Germinal center (tissue), 1 donor: ENCODE measurements at places on chromosomes 16 and 17.
A peak's percentile ranks its signal among the peaks of the same experiment; 100 is the strongest.

DNA sequence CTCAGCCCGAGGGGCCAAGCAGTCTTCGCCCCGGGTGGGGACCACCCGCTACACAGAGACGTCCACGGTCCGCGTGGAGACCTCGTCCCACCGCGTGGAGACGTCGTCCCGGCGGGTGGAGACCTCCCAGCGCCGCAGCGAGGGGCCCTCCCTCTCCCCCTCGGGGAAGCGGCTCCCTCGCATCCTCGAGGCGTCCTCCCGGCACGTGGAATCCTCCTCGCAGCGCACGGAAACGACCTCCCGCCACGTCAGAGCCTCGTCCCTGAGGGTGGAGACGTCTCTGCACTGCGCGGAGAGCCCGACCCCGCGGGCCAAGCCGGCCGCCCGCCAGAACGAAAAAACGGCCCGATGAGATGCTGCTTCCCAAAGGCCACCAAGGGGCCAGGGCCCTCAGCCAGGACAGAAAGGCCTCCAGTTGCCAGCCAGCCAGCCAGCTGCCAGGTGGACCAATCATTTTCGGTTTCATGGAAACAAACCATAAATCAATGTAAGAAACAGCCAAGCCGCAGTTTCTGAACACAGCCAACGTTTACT is 424 bp downstream of the C17orf100 start:
- peak; percentile 27 for DNase-seq

GRCh38 chr17:40472733-40473452 is 28.5 kb downstream of the TNS4 start:
- no peak for DNase-seq

DNA sequence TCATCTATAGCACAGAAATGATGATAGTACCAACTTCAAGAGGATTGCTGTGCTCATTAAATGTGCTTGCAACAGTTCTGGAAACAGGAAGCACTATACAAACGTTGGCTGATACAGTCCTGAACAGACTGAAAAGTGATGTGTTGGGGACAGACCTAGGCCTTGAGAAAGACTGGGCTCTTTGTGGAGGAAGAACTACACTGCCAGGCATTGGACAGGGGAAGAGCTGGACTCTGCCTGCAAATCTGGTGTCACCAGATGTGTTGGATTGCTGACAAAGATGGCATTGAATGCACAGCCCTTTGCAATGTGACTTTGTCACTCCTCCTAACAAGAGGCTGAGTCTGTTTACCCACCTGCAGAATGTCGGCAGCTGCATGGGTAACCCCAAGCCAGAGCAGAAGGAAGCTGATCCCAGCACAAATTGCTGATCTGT is 12.4 kb upstream of the ST6GALNAC2 start:
- no peak for DNase-seq

DNA sequence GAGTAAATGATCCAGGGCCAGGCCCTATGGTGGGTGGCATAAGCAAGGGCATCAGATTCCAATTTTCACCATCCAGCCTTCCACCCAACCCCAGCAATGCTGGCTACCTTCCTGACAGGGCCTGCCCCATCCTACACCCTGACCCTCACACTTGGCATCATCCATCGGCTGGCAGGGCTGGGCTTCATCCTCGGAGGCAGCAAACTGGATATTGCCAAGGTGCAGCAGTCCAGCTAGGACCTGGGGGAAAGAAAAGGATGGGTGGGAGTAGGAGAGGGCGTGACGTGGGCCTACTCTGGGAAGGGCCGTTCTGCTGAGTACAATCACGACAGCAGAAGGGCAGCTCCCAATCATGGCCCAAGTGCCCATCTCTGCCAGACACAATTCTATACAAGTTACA is 23.5 kb downstream of the MYO19 start:
- DNase-seq = no peak

DNA sequence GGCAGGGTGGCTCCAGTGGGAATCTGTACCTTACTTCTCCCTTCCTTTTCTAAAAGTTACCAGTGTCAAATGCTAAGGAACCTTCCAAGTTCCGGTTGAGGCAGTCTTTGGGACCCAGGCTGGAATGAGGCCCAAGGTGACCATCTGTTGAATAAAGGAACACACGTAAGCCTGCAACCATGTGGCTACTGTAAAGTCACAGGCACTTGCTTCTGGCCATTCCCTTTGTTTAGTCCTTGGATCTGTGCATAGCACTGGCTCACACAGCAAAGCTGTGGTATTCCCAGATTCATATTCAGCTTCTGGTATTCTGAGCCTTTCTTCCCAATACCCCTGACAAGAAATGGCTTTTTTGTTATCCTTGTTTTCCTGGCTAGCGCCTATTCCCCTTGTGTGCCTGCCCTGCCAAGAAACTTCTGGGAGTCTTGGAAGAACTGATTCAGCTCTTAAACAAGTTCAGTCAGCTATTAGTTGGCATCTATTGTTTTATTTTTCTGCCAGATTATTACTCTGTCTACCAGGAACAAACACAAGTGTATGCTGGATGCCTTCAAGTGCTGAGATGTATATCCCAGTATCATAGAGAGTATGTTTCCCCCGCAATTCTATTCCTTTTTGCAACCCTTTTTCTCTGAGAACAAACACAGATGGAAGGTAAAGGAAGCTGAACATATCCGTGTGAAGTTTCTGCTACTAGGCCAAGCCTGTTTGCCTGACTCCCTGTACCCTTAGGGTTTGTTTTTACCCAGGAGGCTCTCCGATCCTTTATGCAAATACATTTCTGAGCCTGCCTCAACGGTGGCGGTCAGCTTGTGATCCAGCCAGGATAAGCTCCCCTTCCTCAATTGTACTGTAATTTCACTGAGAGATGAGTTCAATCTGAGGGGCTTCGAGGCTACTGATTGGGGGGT is 13.2 kb downstream of the TMEM238L start:
- DNase-seq = no peak

DNA sequence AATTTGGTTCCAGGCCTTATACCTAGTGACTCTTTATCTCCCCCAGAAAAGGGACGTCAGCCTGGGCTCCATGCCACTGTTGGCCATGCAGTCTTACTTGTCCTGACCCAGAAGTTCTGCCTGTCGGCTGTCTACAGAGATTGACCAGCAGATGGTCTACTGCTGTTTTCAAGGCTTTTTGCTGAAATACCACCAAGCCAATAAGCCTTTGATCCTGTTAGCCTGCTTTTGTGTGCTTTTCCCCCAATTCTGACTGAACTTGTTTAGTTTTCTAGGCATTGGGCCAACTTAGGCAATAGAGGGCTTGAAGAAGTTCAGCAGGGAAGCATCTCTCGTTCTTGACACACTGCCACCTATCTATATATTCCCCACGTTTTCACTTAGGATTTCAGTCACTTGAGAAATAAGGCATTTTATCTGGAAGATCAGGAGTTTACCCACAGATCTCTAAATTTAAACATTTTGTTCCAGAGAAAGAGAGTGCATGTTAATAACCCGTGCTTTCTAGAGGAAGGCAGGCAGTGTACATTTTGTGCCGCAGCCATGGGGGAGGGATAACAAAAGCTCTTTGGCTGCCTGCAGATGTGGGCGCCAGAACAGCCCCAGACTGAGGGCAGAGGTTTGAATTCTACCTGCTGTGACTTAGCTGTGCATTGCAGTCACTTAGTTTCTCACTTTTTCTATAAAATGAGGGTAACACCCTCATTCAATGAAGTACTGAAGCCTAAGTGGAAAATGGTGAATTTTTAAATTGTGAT is 12.3 kb upstream of the CARMIL2 start:
- no peak for DNase-seq

DNA sequence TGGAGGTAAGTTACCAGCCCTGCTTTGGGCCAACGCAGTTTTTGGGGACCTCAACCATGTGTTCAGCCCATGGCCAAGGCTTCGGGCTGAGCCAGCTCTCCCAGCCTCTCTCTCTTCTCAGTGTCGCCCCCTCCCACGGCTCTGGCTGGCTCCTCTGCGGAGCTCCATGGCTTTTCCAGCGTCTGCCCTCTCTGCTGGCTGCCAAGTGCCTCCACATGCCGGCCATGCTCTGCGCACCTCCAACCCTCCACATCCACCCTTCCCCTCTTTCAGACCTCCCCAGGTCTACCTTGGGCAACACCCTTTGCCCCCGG is 23.2 kb downstream of the COTL1 start:
- DNase-seq = no peak

DNA sequence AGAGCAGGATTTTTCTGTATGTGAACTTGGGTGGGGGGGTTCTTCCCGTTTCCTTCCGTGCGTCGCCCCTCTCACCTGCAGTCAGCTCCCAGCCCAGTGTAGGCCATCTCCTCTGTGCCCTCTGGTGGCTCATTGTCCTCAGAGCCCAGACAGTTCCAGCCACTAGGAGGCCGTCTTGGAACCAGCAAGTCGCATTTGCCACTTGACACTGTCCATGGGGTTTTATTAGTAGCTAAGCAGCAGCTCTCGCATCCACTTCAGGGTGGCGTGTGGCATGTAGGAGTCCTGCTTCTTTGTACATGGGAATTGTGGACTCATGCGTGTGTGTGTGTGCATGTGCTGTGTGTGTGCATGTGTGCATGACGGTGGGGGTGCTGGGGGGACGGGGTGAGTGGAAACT is 74.0 kb downstream of the SEC14L1 start:
- no peak for DNase-seq

DNA sequence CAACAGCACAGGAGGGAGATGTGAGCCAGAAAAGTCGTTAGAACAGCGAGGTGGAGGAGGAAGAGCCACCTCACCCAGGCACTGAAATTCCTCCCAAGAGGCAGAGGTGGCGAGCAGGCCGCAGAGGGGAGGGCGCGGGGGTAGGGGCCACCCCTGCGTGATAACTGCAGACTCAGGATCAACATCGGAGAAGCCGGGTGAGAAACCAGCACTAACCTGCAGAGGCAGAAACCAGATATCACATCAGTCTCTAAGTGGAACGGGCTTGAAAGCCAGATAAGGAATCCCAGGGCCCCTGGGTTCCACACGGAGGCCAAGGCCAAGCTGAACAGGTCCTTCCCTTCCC is 39.4 kb upstream of the ZC3H18 start:
- DNase-seq = no peak

DNA sequence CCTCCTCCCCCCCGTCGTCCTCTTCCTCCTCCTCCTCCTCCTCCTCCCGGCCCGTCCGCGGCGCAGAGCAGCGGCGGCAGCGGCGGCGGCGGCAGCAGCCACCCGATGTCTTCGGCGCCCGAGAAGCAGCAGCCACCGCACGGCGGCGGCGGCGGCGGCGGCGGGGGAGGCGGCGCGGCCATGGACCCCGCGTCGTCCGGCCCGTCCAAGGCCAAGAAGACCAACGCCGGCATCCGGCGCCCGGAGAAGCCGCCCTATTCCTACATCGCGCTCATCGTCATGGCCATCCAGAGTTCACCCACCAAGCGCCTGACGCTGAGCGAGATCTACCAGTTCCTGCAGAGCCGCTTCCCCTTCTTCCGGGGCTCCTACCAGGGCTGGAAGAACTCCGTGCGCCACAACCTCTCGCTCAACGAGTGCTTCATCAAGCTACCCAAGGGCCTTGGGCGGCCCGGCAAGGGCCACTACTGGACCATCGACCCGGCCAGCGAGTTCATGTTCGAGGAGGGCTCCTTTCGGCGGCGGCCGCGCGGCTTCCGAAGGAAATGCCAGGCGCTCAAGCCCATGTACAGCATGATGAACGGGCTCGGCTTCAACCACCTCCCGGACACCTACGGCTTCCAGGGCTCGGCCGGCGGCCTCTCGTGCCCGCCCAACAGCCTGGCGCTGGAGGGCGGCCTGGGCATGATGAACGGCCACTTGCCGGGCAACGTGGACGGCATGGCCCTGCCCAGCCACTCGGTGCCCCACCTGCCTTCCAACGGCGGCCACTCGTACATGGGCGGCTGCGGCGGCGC is at the start of gene FOXF1:
Gene FOXF1, plus strand, starts transcription at position 63 of the 797 bp plus-strand sequence. Its CDS starts 43 bp downstream, at position 106.
- no peak for DNase-seq

- DNase-seq = no peak
Observed at GRCh38 chr16:49504023-49504364, 130.4 kb downstream of the C16orf78 start.

GRCh38 chr16:16025214-16025968 is 76.0 kb downstream of the ABCC1 start:
- no peak for DNase-seq

GRCh38 chr16:78256686-78257375 is 157.4 kb downstream of the WWOX start:
- no peak for DNase-seq

GRCh38 chr16:47644661-47645060 is 183.5 kb downstream of the PHKB start:
- DNase-seq = no peak

- peak; percentile 42 for DNase-seq
Observed at GRCh38 chr17:5226940-5227878, 7.5 kb downstream of the SCIMP start.

- DNase-seq = no peak
Observed at GRCh38 chr16:72654535-72654934, 393.4 kb downstream of the ZFHX3 start.

- DNase-seq = peak; percentile 32
Observed at GRCh38 chr16:10738231-10739077, 5.2 kb upstream of the NUBP1 start.

GRCh38 chr16:81551821-81552304 is 107.3 kb downstream of the CMIP start:
- DNase-seq = no peak
